ENCODE measurements at places on chromosomes 3 and 15.

GRCh38 chr3:129277829-129278271 lies 820 bp upstream of the HMCES start:
- DNase-seq: no peak

- DNase-seq: no peak
Measured at GRCh38 chr3:12395349-12396012, 88.8 kb upstream of the TSEN2 start.

- DNase-seq: no peak
Measured at GRCh38 chr3:176513604-176514003, 683.7 kb downstream of the TBL1XR1 start.

DNA sequence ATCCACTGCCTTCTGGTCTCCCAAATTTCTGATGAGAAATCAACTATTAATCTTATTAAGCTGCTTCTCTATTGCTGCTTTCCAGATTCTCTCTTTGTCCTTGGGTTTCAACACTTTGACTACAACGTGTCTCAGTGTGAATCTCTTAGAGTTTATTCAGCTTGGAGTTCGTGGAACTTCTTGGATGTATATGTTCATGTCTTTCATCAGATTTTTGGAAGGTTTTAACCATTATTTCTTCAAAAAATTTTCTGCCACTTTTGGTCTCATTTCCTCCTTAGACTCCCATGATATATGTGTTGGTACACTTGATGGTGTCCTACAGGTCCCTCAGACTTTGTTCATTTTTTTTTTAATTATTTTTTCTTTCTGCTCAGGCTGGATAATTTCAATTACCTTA lies 36.0 kb downstream of the TICRR start:
- no peak for DNase-seq

- no peak for DNase-seq
Measured at GRCh38 chr3:46312991-46313390, 40.9 kb upstream of the CCR2 start.

DNA sequence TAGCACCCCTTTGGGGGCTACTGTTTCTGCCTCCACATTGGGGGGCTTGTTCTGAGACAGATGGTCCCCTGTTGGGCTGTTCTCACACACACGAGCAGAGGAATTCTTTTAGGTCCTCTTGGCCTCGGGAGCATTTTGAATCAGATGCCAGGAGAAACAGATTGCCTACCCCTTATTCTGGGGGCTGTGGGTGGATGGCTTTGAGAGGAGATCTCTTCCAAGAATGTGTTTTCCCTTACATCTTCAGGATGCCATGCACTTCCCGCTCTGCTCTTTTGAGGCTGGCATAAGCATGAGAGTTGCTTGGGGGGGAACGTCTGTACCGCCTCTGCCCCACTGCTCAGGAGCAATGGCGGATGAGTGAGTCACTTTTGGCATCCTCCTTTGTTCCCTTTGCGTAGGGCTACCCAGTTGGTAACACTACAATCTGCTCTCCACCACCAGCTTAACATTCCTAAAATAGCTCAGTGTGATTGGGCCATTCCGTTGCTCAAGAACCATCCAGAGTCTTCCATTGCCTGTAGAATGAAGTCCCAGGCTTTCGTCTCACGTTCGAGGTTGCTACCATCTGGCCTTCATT lies 154.4 kb downstream of the RPLP1 start:
- DNase-seq: no peak

- DNase-seq: no peak
Measured at GRCh38 chr3:128252083-128252482, 98.8 kb downstream of the EEFSEC start.

DNA sequence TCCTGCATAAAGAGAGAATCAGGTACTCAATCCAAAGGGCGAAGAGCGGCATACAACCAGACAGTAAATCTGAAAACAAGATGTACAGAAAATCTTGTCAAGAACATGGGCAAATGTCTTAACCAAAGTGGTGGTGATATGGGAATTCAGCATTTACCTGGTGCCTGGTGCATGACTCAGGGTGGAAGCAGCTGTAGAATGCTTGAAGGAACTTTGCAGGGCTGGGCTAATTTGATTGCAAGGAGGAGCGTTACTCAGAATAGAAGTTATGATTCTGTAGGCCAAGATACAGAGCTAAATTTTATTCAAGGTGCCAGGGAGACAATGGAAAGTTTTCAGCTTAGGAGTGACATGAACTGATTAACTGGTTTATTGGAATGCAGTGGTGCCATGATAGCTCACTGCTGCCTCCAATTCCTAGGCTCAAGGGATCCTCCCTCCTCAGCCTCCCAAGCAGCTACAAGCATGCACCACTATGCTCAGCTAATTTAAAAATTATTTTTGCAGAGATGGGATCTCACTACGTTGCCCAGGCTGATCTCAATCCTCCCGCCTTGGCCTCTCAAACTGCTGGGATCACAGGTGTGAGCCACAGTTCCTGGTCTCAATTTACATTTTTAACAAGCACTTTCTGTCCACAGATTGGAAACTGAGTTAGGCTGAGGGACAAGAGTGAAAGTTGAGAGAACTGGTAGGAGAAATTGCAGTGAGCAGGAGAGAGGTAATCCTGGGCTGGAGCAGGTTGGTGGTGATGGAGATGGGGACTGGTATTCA lies 91.5 kb upstream of the TBC1D5 start:
- DNase-seq: no peak

DNA sequence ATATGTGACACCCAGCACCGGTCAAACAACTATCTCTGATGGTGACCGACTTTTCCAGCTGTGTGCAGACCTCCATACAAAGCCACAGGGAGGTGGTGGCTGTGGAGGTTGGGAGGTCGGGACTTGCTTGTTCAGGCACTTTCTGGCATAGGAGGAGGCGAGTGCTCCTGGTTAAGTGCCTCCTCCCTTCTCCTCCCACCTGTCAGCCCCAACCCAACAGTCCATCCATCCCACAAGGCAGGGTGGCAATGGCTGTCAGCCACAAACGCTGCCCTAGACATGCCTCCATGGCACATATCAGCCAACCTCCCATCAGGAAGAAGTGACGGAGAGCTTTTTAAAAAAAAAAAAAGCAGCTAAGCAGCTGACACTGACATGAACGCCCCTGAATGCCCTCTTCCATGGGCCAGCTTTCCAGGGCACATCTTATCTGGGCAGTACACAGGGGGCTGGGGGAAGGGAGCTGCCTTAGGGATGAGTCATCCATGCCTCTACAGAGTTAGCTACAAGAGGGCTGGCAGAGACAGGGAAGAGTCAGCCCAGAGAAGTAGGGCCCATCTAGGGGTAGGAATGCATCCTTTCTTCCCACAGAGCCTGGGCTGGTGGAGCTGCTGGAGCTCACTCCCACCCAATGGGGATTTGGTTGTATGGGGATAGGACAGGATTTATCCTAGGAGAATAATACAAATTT lies 41.2 kb downstream of the CCDC12 start:
- DNase-seq: no peak

- DNase-seq: no peak
Measured at GRCh38 chr3:165459924-165460835, 264.0 kb upstream of the SLITRK3 start.

- DNase-seq: no peak
Measured at GRCh38 chr3:174218016-174218415, 641.1 kb upstream of the NAALADL2 start.

DNA sequence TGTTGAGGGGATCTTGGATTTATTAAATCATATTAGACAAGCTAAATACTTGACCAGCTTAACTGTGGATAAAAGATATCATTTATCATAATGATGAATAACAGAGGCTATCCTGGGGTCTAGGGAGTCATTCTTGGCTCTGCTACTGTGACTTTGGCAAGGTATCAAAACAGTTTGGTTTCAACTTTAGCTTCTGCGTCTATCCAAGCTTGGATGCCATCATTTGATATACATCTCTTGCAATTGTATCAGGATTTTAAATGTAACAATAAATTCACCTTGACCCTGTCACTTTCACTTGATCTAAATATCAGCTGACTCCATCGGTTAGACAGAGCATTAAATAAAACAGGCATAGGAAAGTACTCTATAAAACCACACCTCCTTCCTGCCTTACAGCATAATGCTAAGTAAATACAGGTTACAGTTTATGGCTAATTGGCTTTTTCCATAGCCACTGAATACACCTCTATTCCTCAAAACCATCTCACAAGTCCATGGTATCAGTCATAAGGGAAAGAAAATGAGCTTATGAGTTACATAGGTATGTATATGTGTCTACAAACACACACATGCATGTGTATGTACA lies 262.9 kb downstream of the CTNNB1 start:
- DNase-seq: no peak

GRCh38 chr3:10867384-10867783 lies 51.4 kb downstream of the SLC6A11 start:
- no peak for DNase-seq

- no peak for DNase-seq
Measured at GRCh38 chr3:146247911-146248310, 3.0 kb downstream of the PLSCR4 start.

GRCh38 chr15:88181613-88182012 lies 74.9 kb downstream of the NTRK3 start:
- DNase-seq: no peak

DNA sequence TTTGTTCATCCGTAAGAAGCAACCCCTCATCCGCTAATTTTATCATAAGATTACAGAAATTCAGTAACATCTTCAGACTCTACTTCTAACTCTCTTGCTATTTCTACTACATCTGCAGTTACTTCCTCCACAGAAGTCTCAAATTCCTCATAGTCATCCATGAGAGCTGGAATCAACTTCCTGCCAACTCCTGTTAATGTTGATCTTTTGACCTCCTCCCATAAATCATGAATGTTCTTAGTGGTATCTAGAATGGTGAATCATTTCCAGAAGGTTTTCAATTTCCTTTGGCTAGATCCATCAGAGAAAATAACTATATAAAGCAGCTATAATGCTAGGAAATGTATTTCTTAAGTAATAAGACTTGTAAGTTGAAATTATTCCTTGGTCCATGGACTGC lies 115.1 kb downstream of the TAFA4 start:
- no peak for DNase-seq

DNA sequence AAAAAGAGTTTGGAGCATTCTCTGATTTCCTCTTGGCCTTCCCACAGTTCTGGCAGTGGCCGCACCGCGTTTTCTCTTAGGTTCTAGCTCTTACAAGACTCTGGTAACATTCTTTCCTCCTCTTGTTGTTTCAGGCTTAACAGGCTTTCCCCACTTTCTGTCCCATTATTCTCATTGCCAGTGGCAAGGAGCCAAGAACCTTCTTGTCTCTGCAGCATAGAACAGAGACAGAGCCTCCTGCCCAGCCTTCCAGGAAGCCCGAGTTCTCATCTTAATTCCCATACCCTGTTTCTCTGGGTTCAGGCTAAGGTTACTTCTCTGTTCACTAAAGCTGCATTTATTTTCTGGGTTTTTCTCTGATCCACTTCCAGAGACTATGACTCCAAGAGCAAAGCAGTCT lies 61.1 kb downstream of the DUT start:
- no peak for DNase-seq

- DNase-seq: no peak
Measured at GRCh38 chr3:40971191-40972168, 227.8 kb upstream of the CTNNB1 start.

DNA sequence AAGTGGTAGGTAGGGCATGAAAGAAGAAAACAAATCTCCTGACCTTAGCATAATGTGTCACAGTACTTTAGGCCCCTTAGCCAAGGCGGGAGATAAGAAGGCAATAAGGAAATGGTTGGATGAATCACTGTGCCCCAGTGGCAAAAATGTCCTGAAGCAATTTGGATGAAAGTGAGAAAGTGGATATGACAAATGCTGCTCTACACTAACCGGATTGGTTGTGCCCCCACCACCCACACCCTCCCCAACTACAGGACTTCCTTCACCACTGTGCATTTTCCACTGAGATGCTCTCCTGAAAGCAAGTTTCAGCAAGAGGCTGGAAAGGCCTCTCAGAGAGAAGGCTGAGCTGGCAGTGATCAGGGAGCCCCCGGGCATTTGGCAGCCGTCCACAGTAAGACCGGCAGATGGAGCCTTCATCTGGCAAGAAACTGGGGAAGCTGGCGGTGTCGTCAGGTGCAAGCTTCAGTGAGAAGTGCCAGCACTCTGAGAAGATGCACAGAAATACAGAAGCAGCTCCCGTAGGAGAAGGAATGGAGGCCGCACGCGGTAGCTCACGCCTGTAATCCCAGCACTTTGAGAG lies 63.8 kb downstream of the ATP1B3 start:
- DNase-seq: no peak

DNA sequence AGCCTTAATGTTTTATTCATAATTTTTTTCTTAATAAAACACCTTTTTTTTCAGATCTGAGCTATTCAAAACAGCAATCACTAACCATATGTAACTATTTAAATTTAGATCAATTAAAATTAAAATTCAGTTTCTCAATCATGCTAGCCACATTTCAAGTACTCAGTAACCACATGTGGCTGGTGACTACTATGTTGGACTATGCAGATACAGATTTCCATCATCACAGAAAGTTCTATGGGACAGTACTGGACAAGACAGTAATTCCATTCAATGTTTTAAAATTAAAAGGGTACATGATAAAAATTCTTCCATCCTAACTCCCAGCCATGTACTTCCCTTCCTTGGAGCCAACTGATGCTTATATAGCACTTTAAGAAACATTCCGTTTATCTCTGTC lies 119.3 kb downstream of the GLDN start:
- no peak for DNase-seq

Data from stimulated activated CD8-positive, alpha-beta memory T cell treated with anti-CD3 and anti-CD28 coated beads, Interleukin-15, amount 100 ng/mL, for 1 hour (primary cell).